ENCODE measurements at places on chromosomes 6 and 20.

GRCh38 chr6:157139054-157139708 lies 184.1 kb downstream of the TMEM242 start:
- DNase-seq = no peak

GRCh38 chr6:21138336-21139069 lies 455.0 kb upstream of the SOX4 start:
- DNase-seq = peak; percentile 18

GRCh38 chr6:72111611-72112010 lies 225.3 kb downstream of the RIMS1 start:
- DNase-seq = no peak

DNA sequence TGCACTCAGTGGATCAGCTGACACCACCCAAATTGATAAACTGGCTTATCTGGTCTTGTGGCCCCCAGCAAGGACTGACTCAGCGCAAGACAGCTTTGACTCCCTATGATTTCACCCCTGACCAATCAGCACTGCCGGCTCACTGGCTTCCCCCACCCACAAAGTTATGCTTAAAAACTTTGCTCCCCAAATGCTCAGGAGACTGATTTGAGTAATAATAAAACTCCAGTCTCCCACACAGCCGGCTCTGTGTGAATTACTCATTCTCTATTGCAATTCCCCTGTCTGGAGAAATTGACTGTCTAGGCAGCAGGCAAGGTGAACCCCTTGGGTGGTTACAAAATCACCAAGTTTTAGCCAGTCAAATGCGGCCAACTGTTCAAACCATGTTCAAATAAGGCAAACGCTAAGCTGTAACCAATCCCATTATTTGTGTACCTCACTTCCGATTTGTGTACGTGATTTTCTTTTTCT lies 32.5 kb downstream of the SLC22A2 start:
- DNase-seq = no peak

DNA sequence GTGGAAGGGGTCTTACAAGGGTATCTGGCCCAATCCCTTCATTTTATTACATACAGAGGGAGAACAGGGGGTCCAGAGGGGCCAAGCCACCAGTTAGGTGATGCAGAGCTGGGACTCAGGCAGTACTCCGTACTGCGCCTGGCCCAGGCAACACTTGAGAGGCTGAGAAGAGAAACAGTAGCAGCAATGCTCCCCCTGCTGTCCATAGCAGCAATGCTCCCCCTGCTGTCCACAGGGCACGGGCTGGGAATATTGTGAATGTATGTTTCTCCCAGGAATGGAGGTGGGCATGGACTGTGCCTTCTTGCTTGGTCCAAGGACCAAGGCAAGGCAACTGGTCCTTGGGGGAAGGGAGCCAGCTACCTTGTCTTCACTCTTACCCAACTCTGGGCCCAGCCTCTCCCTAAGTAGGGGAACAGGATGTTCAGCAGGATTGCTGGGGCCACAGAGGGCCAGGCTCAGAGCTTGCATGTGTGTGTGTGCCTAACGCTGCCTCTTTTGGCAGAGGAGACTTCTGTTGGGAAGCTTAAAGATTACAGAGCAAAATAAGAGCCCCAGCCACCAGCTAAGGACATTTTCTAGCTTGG lies 14.8 kb upstream of the FAM83C start:
- DNase-seq = peak; percentile 35

DNA sequence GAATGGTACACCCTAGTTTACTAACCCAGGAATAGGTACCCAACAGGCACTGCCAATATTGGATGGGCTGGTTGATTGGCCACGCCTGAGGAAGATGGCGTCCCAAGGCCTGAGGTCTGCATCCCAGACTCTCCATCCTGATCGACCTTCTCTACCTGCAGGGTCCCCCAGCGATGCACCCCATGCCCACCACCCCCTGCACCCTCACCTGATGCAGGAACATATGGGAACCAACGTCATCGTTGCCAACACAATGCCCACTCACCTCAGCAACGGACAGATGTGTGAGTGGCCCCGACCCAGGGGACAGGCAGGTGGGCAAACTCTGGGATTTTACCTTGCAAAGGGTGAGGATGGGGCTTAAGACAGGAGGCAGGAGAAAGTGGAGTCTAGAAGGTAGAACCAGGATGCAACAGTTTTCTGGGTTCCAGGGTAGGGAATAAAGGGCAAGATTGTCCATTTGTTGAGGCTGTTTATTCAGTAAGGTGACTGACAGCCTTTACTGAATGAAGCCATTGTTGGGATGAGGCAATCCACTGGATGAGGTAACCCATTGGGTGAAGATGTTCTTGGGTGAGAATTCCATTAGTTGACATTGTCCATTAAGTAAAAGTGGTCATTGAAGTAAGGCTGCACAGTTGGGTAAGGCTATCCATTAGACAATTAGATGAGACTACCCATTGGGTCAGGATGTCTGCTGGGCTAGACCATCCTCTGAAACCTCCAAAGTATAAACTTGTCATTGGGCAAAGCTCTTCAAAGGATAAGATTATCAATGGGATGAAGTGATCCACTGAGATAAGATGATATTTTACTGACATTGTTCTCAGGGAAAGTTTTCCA lies 47.3 kb upstream of the TTPAL start:
- DNase-seq = no peak

- DNase-seq = no peak
Measured at GRCh38 chr20:53077373-53078205, 105.4 kb downstream of the TSHZ2 start.

DNA sequence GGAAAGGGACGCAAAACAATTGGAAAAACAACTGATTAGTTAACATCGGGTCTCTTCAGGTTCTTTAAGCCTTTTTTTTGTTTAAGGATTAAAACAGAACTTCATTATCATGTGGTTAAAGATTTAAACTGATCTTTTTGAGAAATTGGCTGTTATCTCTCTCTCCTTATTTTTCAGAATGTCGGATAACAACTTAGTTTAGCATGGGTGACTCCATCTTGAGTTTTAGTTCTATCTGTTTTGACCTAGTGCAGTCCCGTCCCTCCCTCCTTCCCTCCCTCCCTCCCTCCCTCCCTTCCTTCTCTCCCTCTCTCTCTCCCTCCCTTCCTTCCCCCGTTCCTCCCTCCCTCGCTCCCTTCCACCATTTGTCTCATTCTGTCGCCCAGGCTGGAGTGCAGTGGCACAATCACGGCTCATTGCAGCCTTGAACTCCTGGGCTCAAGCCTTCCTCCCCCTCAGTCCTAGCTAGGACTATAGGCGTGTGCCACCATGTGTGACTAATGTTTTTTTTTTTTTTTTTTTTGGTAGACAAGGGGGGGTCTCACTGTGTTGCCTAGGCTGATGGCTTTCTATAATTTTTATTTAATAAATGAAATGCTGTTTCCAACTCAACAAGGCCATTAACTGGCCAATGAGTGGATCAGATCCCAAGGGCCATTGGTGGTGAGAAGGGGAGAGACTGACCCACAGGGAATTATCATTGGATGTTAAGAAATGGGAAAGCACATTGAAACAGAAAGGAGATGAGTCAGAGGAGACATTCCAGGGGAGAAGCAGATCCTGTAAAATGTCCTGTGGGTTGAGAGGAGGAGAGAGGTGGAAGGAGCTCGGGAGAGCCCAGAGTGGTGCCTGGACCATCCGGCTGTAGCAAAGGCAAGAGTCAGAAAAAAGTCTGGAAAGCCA lies 13.6 kb downstream of the BAK1 start:
- DNase-seq = no peak

DNA sequence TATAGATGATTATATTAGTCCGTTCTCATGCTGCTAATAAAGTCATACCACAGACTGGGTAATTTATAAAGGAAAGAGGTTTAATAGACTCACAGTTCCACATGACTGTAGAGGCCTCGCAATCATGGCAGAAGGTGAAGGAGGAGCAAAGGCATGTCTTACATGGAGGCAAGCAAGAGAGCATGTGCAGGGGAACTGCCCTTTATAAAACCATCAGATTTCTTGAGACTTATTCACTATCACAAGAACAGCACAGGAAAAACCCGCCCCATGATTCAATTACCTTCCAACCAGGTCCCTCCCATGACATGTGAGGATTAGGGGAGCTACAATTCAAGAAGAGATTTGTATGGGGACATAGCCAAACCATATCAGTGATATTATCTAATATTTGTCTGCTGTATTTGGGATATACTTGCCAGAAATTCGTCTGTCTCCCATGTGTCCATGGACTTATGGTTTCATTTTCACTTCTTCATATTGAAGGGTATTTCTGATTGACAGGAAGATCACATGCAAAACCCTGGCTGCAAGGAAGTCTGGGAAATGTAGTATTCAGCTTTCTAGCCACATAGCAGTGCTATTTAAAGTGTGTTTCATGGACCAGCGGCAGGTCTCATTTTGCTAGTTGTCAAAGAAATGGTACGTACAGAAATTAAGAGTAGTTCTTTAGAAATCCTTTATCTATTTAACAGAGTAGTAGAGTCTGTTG lies 50.5 kb upstream of the PAK5 start:
- DNase-seq = no peak

DNA sequence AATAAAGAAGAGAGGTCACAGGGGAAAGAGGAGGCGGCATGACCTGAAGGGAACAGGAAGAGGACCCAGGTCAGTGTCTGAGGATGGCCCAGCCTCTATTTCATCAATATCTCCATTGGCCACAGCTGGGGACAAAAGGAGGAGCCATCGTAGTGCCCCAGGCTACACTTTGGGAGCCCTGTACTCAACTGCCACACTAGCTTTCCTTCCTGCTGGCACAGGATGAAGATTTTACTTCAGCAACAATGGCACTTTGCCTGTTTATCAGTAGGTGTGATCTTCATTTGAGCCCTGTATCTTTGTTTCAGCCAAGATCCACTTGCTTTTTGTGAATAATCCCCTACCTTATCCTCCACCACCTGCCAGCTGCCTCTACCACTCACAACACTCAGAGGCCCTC lies 35.4 kb upstream of the RCAN2 start:
- no peak for DNase-seq

- peak; percentile 68 for DNase-seq
Measured at GRCh38 chr6:36487698-36488097, 44.9 kb downstream of the KCTD20 start.

DNA sequence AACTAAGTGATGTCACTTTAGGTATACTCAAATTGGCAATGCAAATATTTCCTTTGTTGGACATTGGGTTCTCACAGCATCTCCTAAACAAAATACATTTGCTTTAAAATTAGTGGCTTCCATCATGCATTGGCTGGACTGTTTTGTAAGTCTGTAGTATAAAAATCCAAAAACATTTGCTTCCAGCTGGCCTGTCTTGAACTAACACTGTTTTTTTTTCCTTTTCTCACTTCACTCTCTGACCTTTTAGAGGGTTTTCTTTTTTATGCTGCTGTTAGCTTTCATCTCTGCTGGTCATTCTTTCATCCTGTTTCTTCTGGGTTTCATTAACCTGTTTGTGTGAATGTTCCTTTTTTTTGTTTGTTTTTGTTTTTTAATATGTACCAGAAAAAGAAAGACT lies 121.7 kb upstream of the MLIP start:
- no peak for DNase-seq

- no peak for DNase-seq
Measured at GRCh38 chr6:24529985-24530384, 35.2 kb downstream of the ALDH5A1 start.

GRCh38 chr6:3290931-3291211 lies 32.1 kb downstream of the PSMG4 start:
- no peak for DNase-seq

DNA sequence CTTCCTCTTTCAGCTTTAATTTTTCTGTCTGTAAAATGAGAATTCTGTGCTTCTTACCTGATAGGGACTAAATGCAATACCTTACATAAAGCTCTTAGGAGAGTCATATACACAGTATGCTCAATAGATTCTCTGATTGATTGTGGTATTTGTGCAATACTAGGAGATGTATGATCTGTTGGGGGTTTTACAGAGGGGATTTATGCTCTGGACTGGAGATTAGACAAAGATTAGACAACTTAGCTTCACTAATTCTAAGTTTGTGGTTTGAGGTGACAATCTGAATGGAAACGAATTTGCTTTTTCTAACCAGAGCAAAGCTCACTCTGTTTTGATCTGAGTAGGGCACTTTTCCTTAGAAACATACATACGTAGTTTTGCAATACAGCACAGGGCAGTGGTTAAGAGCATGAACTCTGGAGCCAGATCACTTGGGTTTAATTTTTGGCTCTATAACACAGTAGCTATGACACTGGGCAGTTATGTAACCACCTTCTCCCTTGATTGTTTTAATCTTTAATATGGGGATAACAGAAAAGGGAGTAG lies 126.2 kb downstream of the RNF144B start:
- DNase-seq = no peak

- DNase-seq = no peak
Measured at GRCh38 chr20:38106461-38106860, 58.6 kb downstream of the TGM2 start.

- DNase-seq = no peak
Measured at GRCh38 chr6:159079367-159079766, 34.6 kb upstream of the TAGAP start.

GRCh38 chr6:43988801-43989200 lies 138.5 kb downstream of the MRPL14 start:
- DNase-seq = no peak

- no peak for DNase-seq
Measured at GRCh38 chr6:3039384-3039783, 28.9 kb upstream of the RIPK1 start.

DNA sequence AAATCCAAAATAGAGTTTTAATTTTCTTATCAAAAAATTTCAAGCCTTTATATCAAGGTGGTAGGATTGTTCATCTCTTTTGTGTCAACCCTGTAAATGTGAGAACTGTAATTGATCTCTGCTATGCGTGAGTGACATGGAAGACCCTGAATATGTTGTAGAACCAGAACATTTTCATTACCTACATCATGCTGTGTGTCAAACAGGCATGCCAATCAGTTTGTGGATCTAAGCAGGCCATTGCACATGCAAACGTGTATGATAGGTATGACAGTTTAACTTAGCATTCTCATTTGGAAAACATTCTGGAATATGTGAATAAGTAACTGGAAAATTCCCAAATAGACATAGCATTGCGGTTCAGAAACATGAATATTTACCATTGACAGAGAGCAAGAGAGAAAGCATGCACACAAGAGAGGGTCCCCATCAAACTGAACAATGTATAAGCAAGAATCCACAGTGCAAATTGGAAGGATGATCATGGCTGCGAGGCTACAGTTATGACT lies 641.6 kb upstream of the AGPAT4 start:
- no peak for DNase-seq

- peak; percentile 63 for DNase-seq
Measured at GRCh38 chr6:121482004-121482693, 46.7 kb downstream of the GJA1 start.

GRCh38 chr6:6366803-6367202 lies 46.3 kb upstream of the F13A1 start:
- DNase-seq = no peak

GRCh38 chr20:19976595-19977372 lies 40.4 kb upstream of the NAA20 start:
- peak; percentile 79 for DNase-seq

DNA sequence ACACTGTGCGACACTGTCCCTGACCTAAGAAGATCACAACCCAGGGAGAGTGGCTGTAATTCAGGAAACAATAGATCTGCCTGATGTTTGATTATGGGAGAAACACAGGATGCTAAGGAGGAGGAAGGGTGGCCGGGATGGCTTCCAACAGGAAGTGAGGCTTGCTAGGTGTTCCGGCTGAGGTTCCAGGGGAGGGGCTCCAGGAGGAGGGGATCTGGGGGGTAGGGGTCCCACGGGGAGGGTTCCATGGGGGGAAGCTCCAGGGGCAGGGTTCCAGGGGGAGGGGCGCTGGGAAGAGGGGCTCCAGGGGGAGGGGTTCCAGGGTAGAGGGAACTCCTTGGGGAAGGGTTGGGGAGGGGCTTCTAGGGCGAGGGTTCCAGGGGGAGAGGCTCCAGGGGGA lies 48.6 kb downstream of the DAAM2 start:
- DNase-seq = no peak

- DNase-seq = peak; percentile 57
Measured at GRCh38 chr6:109165392-109165974, 70.2 kb downstream of the CEP57L1 start.
